ENCODE measurements at places on chromosomes 2 and 18. TPM values are rescaled to one million over a fixed set of nuclear protein-coding genes. Genes with fewer than 3 reads are reported as not detected.

The ITGB6 gene
- total RNA-seq, result not detected

The SERPINB11 gene
- total RNA-seq, result not detected

DNA sequence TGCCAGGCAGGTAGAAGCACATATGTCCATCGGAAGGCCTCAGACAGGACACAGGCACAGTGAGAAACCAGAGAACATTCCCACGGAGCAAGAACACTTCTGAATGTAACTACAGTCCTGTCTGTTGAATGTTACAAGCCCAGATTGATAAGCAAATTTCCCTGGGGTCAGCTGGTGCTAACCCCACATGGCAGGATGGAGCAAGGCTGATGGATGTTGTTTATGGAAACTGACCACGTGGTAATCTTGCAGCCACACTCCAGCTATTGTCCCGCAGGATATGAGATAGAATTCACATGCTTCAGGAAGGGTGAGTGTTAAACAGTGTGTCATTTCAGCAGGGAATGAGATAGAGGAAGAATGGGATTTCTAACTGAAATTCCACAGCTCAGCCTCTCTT, 138.8 kb upstream of the COPS8 start:
- no peak for DNase-seq
- peaks cover 4% of the 10 kb centered on the region for H3K4me1 ChIP-seq
- H3K4me3 ChIP-seq, result no peak overlapping the region
- H3K27me3 ChIP-seq, result no peaks in the 10 kb centered on the region
- H3K27ac ChIP-seq, result no peak overlapping the region

DNA sequence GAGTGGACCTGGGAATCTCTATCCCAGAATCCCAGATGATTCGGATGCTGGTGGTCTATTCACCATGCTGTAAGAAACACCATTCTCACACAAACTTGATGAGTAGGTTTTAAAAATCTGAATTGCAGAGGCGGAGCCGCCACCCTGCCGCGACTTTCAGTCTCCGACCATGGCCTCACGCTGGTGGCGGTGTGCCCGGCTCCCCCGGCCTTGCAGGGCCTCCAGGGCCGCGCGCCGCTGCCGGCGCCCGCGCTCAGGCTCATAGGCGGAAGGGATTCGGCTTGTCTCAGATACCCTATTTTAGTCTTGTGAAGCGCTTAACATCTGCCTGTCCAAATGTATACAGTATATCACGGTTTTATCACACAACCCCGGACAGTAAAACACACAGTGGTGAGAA, 2.6 kb upstream of the PPM1B start:
- H3K27ac ChIP-seq, result no peak overlapping the region
- no peaks in the 10 kb centered on the region for H3K27me3 ChIP-seq
- peaks cover 8% of the 10 kb centered on the region for H3K36me3 ChIP-seq
